Epithelial cell of proximal tubule (primary cell): ENCODE measurements at places on chromosomes 7 and 10. TPM values are rescaled to one million over a fixed set of nuclear protein-coding genes. Genes with fewer than 3 reads are reported as not detected.

DNA sequence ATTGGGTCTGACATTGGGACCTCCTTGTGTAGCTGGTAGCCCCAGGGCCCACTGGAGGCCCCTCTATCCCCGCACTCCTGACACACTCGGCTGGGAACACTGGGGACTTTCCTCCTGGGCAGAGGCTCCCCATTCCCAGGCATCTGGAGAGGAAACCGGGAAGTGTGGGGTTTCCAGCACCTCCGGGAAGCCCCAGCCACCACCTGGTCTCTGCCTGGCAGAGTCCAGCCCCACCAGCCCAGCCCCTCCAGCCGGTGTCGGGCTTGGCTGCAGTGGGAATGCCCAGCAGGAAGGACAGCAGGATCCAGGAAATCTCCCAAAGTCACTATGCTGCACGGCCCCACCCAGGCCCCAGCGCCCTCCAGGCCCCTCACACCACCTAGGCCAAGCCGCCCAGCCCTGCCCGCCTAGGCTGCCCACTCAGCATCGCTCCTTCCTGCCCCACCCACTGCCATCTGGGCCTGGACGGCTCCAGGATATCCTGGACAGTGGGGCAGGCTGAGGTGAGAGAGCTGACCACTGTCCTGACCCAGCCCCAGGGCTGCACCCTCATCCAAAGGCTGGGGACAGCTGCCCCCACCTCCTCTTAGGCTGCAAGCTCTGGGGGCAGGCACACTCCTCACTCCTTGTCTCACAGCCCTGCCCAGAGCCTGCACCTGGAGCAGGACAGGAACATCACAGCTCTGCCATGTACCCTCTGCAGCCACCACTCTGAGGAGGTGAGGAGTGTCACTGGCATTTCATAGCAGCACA, 11.8 kb downstream of the RASGEF1A start:
- no peak for DNase-seq

MRC1 gene
- total RNA-seq = not detected in 2 replicates

DNA sequence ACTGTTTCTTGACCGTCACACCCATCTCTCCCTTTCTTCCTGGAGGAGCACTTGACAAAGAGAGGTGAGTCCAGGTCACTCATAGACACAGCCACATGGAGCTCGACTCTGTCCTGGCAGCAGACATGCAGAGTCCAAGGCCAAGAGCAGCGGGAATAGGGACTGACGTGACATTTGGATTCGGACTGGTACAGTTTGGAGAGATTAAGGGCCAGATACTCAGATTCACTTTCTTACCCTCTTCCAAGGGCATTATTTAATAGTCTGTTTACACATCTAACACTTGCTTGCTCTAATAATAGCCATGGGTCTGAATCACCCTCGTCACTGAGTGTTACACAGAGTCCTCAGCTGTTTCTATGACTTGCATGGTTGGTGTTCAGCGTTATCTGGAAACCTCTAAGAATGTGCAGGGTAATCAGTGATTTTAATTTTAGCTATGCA, 39.2 kb upstream of the OTUD1 start:
- no peak for DNase-seq

- no peak for DNase-seq
Observed at GRCh38 chr10:129511086-129511485, 44.0 kb downstream of the MGMT start.

DNA sequence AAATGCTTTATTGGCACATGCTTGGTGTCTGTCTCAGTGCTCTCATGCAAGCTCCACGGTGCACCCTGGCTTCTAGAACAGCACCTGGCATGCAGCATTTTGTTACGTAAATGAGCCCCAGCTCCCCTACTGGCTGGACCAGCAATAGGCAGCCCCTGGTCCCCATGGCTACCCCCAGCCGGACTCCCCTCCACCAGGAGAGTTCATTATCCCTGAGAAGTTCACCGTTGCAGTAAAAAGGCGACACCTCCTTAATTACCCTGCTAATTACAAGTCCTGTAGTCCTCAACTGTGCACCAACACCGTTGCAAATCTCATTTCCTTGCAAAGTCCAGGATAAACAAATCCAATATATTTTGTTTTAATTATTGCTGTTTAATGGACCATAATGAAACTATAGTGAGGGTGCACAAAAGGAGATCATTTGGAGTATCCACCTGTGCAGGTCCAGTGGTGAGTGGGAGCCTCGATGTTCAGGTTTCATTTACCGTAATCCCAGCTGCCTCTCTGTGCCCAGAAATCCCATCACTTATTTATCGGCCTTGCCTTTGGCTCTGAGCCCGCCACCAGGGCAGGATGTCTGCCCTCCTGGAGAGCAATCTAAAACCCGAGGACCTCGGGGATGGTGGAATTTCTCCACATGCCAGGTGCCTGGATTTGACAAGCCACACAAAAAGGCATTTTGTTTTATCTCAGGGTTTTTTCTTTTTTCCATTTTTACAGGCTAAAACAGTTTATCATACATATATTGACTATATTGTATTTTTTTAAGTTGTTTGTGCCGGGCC, 12.8 kb upstream of the DRGX start:
- DNase-seq = no peak

FAM241B gene
- total RNA-seq = 4.2 and 6.7 TPM in 2 replicates

KCNH2 gene
- 1.9 TPM in 2 replicates for total RNA-seq

- DNase-seq = no peak
Observed at GRCh38 chr7:149490083-149490760, 7.4 kb downstream of the ZNF746 start.

DNA sequence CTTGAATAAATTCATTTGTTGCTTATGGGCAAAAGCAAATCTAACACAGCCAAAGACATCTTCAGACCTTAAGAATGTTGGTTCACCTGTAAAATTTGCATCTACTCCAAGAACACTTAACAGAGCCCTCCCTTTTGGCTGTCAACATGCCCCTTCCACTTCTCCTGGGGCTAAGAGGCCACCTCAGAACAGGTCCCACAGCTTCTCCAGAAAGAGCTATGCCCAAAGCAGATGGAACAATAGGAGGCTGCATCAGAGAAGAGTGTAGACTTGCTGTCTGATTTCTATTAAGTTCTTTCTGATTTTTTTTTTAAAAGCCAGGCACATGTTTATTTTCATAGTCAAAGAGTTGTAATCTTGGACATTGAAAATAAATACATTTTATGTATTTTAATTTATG, 26.1 kb upstream of the TRIL start:
- DNase-seq = no peak

DNA sequence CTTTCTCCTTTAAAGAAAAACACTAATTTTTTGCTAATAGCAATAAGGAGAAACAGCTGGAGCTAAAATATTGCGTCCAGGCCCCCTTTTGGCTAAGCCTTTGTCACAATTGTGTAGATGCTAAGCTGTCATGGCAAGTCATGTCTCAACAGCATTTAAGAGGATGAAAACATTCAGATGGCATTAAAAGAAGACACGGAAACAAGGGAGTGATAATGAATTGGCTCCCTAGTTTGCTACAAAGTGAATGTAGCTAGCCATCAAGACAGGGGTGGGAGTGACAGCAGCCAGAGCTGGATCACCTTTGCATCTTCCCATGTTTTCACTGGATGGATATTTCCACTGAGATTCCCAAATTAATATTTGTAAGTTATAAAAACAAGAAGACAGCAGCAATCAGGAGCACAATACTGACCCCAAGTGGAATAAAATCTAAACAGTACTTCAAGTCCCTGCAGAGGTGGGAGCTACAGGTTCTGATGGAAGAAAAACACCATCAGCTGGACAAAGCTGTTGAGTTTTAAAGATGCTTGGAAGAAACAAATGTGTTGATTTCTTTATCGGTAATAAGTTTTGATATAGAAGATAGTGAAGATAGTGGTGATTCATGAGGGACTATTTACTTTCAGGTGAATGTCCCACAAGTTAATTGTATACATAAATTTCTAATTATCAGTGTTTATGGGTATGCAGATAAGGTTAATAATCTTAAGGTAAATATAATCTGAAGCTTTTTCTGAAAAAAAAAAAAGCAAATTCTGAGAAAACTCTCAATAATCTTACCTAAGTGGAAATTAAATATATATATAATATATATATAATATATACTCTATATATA, 129.4 kb downstream of the SLC16A9 start:
- peak; percentile 12 for DNase-seq

- no peak for DNase-seq
Observed at GRCh38 chr7:94514140-94514889, 4.7 kb downstream of the CASD1 start.

GRCh38 chr7:150620061-150620460, 12.1 kb downstream of the GIMAP6 start:
- no peak for DNase-seq
